Fibroblast of lung (primary cell): ENCODE measurements at places on chromosomes 3 and 15. TPM values are rescaled to one million over a fixed set of nuclear protein-coding genes. Genes with fewer than 3 reads are reported as not detected.

Gene VGLL3
- 41.1 and 53.7 TPM in 2 replicates for total RNA-seq

GRCh38 chr15:63978511-63979261 lies 67.6 kb downstream of the DAPK2 start:
- H3K27ac ChIP-seq = no peak overlapping the region
- no peaks in the 10 kb centered on the region for H3K27me3 ChIP-seq
- no peak for DNase-seq
- peaks cover 2% of the 10 kb centered on the region for H3K4me1 ChIP-seq

GRCh38 chr3:187104933-187105332 lies 34.4 kb downstream of the RPL39L start:
- H3K4me1 ChIP-seq = peaks cover 4% of the 10 kb centered on the region
- no peaks in the 10 kb centered on the region for H3K27me3 ChIP-seq
- H3K27ac ChIP-seq = no peak overlapping the region
- DNase-seq = peak; percentile 36
- H3K4me3 ChIP-seq = no peak overlapping the region

DNA sequence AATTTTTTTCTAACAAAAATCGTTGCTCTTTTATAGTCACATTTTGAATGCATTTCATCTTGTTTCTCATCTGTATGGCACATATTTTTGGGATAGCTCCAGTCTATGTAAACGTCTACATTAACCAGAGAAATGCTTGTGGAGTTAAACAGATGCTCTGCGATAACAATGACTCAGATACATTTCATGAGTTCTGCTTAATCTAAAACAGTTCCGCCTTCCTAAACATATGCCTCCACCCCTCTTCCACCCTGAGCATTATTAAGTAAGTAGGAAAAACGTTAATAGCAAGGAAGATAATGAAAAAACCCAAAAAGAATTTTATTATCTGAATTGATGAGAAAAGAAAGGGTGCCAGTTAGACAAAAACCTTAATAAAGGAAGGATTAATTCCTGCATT lies 396.1 kb downstream of the TUSC7 start:
- no peaks in the 10 kb centered on the region for H3K27me3 ChIP-seq
- H3K4me1 ChIP-seq = no peaks in the 10 kb centered on the region
- no peak overlapping the region for H3K27ac ChIP-seq
- H3K4me3 ChIP-seq = no peak overlapping the region
- DNase-seq = peak; percentile 49
- no peaks in the 10 kb centered on the region for H3K36me3 ChIP-seq

Gene PCOLCE2
- 6.7 and 26.3 TPM in 2 replicates for total RNA-seq

- no peaks in the 10 kb centered on the region for H3K27me3 ChIP-seq
- H3K4me1 ChIP-seq = peaks cover 5% of the 10 kb centered on the region
- H3K27ac ChIP-seq = no peak overlapping the region
- H3K4me3 ChIP-seq = no peak overlapping the region
Measured at GRCh38 chr3:35946121-35946853, 307.0 kb downstream of the ARPP21 start.

Gene TMIE
- 0.51 and 2.0 TPM in 2 replicates for total RNA-seq

GRCh38 chr15:66288551-66289185 lies 4.7 kb upstream of the DIS3L start:
- no peak for DNase-seq
- H3K36me3 ChIP-seq = no peaks in the 10 kb centered on the region
- no peak overlapping the region for H3K27ac ChIP-seq
- H3K27me3 ChIP-seq = no peaks in the 10 kb centered on the region
- no peak overlapping the region for H3K4me3 ChIP-seq

- H3K27me3 ChIP-seq = no peaks in the 10 kb centered on the region
- H3K4me3 ChIP-seq = no peak overlapping the region
- peaks cover 6% of the 10 kb centered on the region for H3K4me1 ChIP-seq
- DNase-seq = no peak
- peaks cover 3% of the 10 kb centered on the region for H3K36me3 ChIP-seq
Measured at GRCh38 chr3:112602217-112602838, 38.6 kb downstream of the CCDC80 start.

GRCh38 chr3:52896151-52896550 lies 1.2 kb downstream of the STIMATE start:
- no peaks in the 10 kb centered on the region for H3K27me3 ChIP-seq
- no peaks in the 10 kb centered on the region for H3K36me3 ChIP-seq
- H3K4me3 ChIP-seq = peak overlapping the region; percentile 64
- peaks cover 8% of the 10 kb centered on the region for H3K4me1 ChIP-seq
- no peak overlapping the region for H3K27ac ChIP-seq

DNA sequence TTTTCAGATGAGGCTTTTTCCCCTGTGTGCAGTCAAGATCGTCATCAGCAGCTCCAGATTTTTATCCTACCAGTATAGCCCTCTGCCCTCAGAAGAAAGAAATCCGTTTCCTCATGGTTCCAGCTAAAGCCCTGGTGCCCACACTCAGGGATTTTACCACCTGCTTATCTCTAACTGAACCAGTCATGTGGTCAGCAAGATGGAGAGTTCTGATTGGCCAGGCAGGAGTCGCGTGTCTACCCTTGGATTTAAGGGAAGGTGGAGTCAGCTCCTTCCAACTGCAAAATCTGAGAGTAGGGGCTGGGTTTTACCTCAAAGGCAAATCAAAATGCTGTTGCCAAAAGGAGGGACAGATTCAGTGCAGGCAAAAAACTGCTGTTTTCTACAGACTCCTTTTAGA lies 135.3 kb downstream of the LRTM1 start:
- H3K27ac ChIP-seq = no peak overlapping the region
- H3K4me3 ChIP-seq = no peak overlapping the region
- H3K4me1 ChIP-seq = no peaks in the 10 kb centered on the region
- no peaks in the 10 kb centered on the region for H3K36me3 ChIP-seq
- no peaks in the 10 kb centered on the region for H3K27me3 ChIP-seq

DNA sequence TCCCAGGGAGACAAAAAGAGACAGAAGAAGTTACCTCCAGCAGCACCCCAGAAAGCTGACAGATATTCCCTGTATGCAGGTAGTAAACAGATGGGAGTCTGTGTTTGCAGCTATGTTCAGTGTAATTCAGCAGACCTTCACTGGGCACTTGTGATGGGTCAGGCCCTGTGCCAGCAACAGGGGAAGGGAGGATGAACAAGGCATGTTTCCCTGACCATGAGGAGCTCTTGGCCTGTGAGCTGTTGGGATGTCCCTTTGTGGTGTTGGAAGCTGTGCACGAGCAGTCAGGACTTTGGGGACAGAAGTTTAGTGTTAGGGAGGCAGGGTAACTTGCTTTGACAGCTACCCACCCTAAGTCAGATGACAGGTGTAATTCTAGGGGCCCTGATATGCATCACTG lies 106.0 kb upstream of the TRIM42 start:
- H3K36me3 ChIP-seq = no peaks in the 10 kb centered on the region
- H3K4me1 ChIP-seq = no peaks in the 10 kb centered on the region
- H3K4me3 ChIP-seq = no peak overlapping the region
- no peaks in the 10 kb centered on the region for H3K27me3 ChIP-seq
- no peak overlapping the region for H3K27ac ChIP-seq
- DNase-seq = no peak

Gene CDHR4
- total RNA-seq = under 0.01 TPM in 1 of 2 replicates, not detected in the other

DNA sequence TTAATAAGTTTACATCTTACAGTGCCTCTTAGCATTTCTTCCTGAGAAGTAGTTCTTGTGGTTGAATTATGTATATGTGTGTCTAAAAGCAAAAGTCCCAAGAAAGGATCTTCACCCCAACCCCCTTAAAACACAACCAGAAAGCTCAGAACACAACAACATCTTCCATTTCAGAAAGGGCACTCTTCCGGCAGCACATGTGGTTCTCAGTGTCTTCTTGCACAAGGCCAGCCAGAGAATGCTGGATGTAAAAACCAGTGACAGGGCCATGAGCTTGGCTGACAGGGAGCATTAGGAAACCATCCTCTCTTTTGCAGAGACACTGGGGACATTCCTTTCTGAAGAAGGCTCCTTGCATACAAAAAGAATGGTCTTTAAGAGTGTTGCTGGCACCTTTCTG lies 45.0 kb downstream of the EEFSEC start:
- no peak overlapping the region for H3K4me3 ChIP-seq
- no peak overlapping the region for H3K27ac ChIP-seq
- no peak for DNase-seq
- no peaks in the 10 kb centered on the region for H3K36me3 ChIP-seq

- DNase-seq = no peak
- no peaks in the 10 kb centered on the region for H3K36me3 ChIP-seq
- peak overlapping the region; percentile 65 for H3K27ac ChIP-seq
- H3K27me3 ChIP-seq = peaks cover 3% of the 10 kb centered on the region
- H3K4me3 ChIP-seq = no peak overlapping the region
Measured at GRCh38 chr15:81092559-81092902, 41.5 kb upstream of the CFAP161 start.

GRCh38 chr3:169120928-169121327 lies 542.6 kb downstream of the MECOM start:
- no peaks in the 10 kb centered on the region for H3K27me3 ChIP-seq
- H3K4me3 ChIP-seq = no peak overlapping the region
- DNase-seq = no peak
- H3K4me1 ChIP-seq = peaks cover 4% of the 10 kb centered on the region
- H3K27ac ChIP-seq = no peak overlapping the region
- no peaks in the 10 kb centered on the region for H3K36me3 ChIP-seq

Gene CLDN16
- total RNA-seq = under 0.01 and 0.33 TPM in 2 replicates

Gene EFCAB12
- total RNA-seq = under 0.01 and 0.17 TPM in 2 replicates

GRCh38 chr3:105274536-105274935 lies 92.2 kb upstream of the ALCAM start:
- no peak overlapping the region for H3K27ac ChIP-seq
- H3K4me1 ChIP-seq = no peaks in the 10 kb centered on the region
- no peaks in the 10 kb centered on the region for H3K36me3 ChIP-seq
- DNase-seq = peak; percentile 9
- H3K4me3 ChIP-seq = no peak overlapping the region

- H3K27ac ChIP-seq = no peak overlapping the region
- H3K27me3 ChIP-seq = no peaks in the 10 kb centered on the region
- H3K36me3 ChIP-seq = no peaks in the 10 kb centered on the region
- DNase-seq = no peak
- H3K4me3 ChIP-seq = no peak overlapping the region
Measured at GRCh38 chr15:35857567-35858226, 311.7 kb upstream of the DPH6 start.

Gene DUOXA1
- total RNA-seq = not detected in 2 replicates

Gene KY
- total RNA-seq = under 0.01 and 0.51 TPM in 2 replicates

Gene ARGFX
- total RNA-seq = not detected in 2 replicates

Gene CAND2
- total RNA-seq = 12.1 and 16.7 TPM in 2 replicates

Gene EOMES
- under 0.01 TPM in 1 of 2 replicates, not detected in the other for total RNA-seq

DNA sequence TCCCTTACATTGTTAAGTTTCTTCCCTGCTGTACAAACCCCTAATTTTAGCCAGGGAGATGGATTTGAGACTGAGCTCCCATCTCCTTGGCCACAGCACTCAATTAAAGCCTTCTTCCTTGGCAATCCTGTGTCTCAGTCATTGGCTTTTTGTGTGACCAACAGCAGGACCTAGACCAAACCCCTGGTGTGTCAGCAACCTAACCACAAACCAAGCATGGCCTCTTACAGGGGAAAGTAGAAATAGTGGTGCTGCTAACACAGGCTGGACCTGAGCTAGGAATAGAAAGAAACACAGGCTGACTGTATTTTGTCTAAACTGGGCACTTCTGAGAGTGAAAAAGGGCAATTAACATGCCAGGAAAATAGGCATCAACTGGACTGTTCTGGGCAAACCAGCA lies 37.9 kb downstream of the PPCDC start:
- H3K36me3 ChIP-seq = no peaks in the 10 kb centered on the region
- H3K27me3 ChIP-seq = no peaks in the 10 kb centered on the region
